CD4-positive, alpha-beta memory T cell (primary cell): ENCODE measurements at places on chromosomes 2 and 18. TPM values are rescaled to one million over a fixed set of nuclear protein-coding genes. Genes with fewer than 3 reads are reported as not detected.

The ZNF385B gene
- total RNA-seq, result not detected

DNA sequence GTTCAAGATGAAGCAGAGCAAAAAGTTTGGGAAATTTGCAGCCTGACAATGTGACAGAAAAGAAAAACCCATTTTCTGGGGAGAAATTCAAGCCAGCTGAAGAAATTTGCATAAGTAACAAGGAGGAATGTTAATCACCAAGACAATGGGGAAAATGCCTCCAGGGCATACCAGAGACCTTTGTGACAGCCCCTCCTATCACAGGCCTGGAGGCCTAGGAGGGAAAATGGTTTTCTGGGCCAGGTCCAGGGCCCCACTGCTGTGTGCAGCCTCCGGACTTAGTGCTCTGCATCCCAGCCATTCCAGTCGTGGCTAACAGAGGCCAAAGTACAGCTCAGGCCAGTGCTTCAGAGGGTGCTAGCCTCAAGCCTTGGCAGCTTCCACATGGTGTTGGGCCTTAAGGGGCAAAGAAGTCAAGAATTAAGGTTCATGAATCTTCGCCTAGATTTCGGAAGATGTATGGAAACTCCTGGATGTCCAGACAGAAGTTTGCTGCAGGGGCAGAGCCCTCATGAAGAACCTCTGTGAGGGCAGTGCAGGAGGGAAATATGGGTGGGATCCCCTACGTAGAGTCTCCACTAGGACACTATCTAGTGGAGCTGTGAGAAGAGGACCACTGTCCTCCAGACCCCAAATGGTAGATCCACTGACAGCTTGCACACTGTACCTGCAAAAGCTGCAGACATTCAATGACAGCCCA is 314.1 kb upstream of the TRIB2 start:
- no peak overlapping the region for H3K27ac ChIP-seq
- no peaks in the 10 kb centered on the region for H3K36me3 ChIP-seq
- H3K27me3 ChIP-seq, result no peaks in the 10 kb centered on the region
- no peak for DNase-seq
- H3K4me3 ChIP-seq, result no peak overlapping the region

The ACKR3 gene
- total RNA-seq, result 4.2 TPM

DNA sequence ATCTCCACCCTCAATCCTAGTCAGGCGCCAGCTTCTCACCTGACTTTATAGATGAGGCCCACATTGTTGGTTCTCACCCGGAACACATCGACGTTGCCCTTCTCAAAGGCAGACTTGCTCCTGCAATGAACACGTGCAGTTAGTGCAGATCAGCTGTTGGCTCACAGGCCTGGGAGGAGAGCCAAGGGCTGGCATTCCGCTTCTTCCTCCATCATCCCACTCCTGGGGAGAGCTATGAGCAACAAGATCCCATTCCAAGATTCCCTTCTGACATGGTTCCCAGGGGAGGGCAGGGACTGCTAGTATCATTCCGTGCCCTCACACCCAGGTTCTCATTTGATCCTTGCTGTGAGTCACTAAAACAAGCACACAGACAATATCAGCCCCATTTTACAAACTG is 15.1 kb downstream of the LOXHD1 start:
- H3K4me1 ChIP-seq, result no peaks in the 10 kb centered on the region
- no peak overlapping the region for H3K4me3 ChIP-seq
- DNase-seq, result no peak
- no peaks in the 10 kb centered on the region for H3K27me3 ChIP-seq
- no peaks in the 10 kb centered on the region for H3K36me3 ChIP-seq

DNA sequence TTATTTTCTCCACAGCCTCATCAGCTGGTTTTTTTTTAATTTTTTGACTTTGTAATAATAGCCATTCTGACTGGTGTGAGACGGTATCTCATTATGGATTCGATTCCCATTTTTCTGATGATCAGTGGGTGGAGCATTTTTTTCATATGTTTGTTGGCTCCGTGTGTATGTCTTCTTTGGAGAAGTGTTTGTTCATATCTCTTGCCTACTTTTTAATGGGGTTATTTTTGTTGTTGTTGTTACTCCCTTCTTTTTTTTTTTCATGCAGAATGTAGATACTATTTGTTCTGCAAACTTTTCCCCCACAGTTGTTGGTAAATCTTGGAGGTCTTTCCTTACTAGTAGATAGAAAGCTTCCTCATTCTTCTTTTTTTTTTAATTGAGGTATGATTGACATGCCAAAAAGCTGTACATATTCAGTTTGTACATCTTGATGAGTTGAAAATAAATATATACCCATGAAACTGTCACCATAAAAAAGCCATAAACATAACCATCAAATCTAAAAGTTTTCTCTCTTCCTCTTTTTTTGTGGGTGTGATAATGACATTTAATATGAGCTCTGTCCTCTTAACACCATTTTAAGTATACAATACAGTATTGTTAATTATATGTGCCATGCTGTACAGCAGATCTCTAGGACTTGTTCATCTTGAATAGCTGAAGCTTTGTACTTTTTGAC is 21.8 kb upstream of the NT5DC4 start:
- H3K4me3 ChIP-seq, result no peak overlapping the region
- no peaks in the 10 kb centered on the region for H3K36me3 ChIP-seq
- no peaks in the 10 kb centered on the region for H3K4me1 ChIP-seq
- DNase-seq, result no peak

DNA sequence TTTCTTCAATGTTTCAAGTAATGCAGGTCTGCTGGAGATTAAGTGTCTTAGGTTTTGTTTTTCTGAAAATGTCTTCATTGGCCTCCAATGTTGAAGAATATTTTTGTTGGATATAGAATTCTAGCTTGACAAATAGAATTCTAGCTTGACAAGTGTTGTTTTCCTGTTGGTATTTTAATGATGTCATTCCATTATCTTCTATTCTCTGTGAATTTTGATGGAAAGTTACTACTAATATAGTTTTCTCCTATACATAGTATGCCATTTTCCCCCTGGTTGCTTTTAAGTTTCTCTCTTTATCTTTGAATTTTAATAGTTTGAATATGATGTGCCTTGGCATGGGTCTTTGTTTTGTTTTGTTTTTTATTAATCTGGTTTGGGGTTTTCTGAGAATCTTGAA is 119.9 kb downstream of the RAPGEF4 start:
- no peak for DNase-seq
- H3K4me1 ChIP-seq, result no peaks in the 10 kb centered on the region
- no peak overlapping the region for H3K4me3 ChIP-seq
- H3K36me3 ChIP-seq, result no peaks in the 10 kb centered on the region
- H3K27me3 ChIP-seq, result no peaks in the 10 kb centered on the region

DNA sequence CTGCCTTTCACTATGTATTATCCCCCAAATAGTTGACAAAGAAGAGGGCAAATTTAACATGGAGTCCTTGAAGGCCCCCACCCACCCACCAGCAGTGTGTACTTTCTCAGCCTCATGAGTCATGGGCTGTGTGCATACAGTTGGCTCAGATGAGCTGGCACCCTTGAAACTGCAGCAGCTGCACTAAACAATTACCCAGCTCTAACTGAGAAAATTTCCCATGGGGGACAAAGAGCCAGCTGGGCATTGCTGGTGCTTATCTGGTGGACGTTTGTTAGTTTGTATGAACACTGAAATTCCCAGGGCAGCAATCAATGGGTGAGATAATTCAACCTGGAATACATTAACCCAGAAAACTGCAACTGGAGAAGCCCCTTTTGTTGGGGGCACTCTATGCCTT is 131.7 kb downstream of the GCA start:
- no peak overlapping the region for H3K27ac ChIP-seq

DNA sequence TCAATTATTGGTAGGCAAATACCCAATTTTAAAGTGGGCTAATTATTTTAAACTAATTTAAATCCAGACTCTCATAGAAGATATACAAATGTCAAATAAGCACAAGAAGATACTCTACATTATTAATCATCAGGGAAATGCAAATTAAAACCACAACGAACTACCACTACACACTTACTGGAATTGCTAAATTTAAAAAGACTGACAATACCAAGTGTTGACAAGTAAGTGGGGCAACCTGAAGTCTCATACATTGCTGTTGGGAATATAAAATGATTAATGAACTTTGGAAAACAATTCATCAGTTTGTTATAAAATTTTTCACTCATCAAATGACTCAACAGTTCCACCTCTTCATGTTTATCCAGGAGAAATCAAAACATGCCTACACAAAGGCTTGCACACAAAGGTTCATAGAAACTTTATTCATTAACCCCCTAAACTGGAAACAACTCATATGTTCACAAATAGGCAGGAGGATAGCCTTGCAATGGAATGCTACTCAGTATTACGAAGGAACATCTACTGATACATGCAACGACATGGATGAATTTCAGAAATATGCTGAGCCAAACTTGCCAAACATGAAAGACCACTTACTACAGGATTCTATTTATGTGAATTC is 120.8 kb downstream of the MCFD2 start:
- DNase-seq, result no peak
- H3K4me1 ChIP-seq, result no peaks in the 10 kb centered on the region
- H3K4me3 ChIP-seq, result no peak overlapping the region

GRCh38 chr2:167388901-167389300 is 500.6 kb downstream of the XIRP2 start:
- no peak overlapping the region for H3K27ac ChIP-seq
- no peaks in the 10 kb centered on the region for H3K36me3 ChIP-seq
- H3K4me1 ChIP-seq, result no peaks in the 10 kb centered on the region
- DNase-seq, result no peak
- no peak overlapping the region for H3K4me3 ChIP-seq
- no peaks in the 10 kb centered on the region for H3K27me3 ChIP-seq

The MLPH gene
- total RNA-seq, result not detected

GRCh38 chr18:10497206-10497749 is 28.5 kb upstream of the NAPG start:
- no peaks in the 10 kb centered on the region for H3K36me3 ChIP-seq
- H3K4me1 ChIP-seq, result no peaks in the 10 kb centered on the region
- H3K27me3 ChIP-seq, result no peaks in the 10 kb centered on the region
- no peak for DNase-seq
- H3K4me3 ChIP-seq, result no peak overlapping the region
- no peak overlapping the region for H3K27ac ChIP-seq

DNA sequence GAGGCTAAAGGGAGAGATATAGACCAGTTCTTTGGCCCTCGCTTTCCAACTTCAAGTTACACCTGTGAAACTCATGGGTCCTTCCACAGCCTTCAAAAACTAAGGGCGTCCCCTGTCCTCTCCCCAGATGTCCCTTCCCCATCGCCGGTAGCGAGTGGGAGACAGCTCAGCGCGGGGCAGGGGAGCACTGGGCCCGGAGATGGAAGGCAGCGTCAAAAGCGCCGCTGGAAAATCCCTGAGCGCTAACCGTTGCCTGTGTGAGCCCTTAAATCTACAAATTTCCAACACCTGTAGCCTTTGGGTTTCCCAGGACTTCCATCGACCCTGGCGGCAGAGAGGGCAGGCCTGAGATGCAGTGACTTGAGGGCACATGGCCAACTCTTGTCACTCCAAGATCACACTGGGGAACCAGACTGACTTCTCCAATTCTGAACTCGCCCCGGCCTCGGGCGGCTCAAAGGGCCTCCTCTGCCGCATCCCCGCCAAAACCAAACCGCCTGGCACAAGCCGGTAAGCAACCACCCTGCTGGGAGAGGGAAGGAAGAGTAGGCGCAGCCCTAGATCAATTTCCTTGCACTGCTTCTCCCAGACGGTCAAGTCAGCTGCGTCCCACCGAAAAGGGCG is 879 bp upstream of the EPAS1 start:
- peaks cover 21% of the 10 kb centered on the region for H3K27me3 ChIP-seq
- peaks cover 29% of the 10 kb centered on the region for H3K4me1 ChIP-seq
- H3K27ac ChIP-seq, result no peak overlapping the region
- no peak overlapping the region for H3K4me3 ChIP-seq

The MYCN gene
- 0.15 TPM for total RNA-seq

DNA sequence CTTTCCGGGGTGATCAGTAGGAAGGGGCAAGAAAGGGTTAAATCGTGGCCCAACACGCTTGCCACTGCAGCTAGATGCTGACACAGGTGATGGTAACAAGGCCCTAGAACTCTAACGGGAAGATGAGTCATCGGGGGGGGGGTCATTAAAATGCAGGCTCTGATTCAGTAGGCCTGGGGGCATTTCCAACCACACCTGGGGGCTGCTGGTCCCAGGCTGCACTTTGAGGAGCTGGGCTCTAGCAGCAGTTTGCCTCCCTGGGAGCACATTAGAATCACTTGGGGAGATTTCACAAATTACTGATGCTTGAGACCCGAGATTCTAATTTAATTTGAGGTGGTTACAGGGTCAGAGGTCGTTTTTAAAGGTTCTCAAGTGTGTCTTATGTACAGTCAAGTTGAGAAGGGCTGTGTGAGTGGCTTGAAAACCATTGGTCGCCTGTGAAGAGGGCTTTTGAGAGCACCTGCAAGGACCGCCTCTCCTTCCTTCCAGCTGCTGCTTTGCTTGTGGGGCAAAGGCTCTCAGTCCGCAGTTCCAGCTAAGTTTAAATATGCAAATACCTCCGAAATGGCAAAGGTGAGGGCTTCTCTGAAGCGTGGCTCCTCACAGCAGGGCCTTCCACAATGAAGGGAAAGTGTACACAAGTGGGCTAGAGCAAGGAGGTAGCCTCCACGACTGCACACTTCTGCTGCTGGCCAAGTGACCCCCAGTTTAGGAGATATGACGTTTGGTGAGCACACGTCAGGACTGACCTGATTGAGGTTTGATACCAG is 128.0 kb upstream of the MSH6 start:
- no peaks in the 10 kb centered on the region for H3K27me3 ChIP-seq
- H3K27ac ChIP-seq, result no peak overlapping the region
- H3K4me1 ChIP-seq, result no peaks in the 10 kb centered on the region
- no peak for DNase-seq
